ENCODE measurements at places on chromosomes 1 and 21.

GRCh38 chr1:153773096-153773921 is 1.9 kb upstream of the SLC27A3 start:
- no peak for DNase-seq

DNA sequence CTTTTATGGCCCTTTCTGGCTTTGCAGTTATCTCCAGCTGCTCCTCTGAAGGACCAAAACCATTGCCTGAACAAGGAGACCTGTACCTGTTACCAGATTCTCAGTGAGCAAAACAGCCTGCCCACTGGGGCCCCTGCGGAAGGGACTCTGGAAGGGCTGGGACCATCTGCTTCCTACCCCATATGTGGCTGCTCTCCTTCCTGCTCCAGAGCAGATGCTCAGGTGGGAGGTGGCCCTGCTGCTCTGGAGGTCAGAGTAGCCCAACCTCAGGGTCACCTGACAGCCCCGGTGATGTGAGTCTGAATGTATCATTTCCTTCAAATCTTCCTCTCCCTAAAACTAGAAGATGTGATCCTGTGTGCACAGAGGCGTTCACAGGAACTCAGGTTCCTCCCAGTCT is 33.6 kb downstream of the PRDM16 start:
- no peak for DNase-seq

DNA sequence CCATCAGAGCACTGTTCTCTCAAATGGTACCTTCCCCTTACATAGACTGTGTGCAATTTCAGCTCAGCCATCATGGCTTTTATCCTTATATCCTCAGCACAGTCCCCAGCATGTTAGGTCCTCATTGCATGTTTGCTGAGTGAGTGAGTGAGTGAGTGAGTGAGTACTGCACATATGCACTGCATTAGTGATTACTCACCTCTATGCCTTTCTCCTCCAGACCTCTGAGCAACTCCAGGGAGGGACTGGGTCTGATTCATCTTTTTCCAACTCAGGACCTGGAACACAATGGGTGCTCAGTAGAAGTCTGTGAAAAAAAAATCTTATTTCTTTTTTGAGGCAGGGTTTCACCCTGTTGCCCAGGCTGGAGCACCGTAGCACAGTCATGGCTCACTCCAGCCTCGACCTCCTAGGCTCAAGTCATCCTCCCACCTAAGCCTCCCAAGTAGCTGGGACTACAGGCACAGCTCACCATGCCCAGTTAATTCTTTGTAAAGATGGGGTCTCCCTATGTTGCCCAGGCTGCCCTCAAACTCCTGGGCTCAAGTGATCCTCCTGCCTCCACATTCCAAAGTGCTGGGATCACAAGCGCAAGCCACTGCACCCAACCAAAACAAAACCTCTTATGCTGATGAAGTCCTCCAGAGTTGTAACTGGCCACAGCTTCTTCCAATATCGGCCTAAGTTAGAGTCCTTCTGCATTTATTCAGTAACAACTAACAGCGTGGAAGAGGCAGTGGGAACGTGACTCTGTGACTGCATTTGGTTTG is 23.7 kb downstream of the RNU5D-1 start:
- no peak for DNase-seq

- no peak for DNase-seq
Observed at GRCh38 chr1:40423264-40423642, 27.0 kb upstream of the ZFP69B start.

GRCh38 chr1:88685259-88685620 is 1.2 kb downstream of the PKN2 start:
- no peak for DNase-seq

DNA sequence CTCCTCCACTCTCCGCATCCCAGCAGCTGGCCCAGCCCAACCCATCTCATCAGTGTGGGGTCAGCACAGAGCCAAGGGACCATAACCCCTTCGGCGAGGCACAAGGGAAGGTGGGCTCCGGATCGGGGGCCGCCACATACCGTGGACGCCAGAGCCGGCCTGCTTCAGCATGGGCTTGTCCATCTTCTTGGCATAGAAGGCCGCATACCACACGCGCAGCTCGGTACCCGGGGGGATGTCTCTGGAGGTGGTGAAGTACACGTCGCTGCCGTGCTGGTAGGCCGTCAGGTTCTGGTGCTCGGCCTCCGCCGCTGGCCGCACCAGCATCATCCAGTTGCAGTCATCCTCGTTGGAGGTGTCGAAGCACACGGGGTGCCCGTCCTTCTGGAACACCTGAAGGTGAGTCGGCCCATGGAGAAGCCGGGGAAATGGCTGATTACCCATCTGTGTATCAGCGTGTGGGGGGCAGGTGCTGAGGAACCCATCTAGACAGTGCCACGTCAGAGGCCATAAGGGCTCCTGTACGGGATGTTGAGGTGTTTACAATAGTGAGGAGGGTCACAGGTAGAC is 24.6 kb downstream of the PRDM15 start:
- DNase-seq: no peak

DNA sequence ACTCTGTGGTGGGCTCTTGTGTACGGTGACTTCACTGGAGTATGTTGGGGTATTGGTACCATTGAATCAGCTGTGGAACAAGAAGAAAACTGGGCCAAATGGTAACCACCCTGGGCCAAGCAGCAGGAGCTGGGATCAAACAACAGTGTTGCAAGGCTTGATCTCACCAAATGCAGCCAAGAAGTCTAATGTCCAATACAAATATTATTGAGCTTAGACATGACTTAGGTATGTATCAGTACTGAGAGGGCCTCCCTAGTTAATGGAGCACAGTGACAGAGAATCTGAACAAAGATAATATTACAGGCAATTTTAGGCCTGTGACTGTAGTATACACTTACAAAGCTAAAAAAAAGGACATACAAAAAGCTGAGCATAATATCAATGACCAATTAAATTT is 604.8 kb downstream of the PLA2G4A start:
- no peak for DNase-seq

- no peak for DNase-seq
Observed at GRCh38 chr1:94317790-94318188, 80.4 kb upstream of the ARHGAP29 start.

- no peak for DNase-seq
Observed at GRCh38 chr1:183244466-183244865, 58.4 kb downstream of the LAMC2 start.

DNA sequence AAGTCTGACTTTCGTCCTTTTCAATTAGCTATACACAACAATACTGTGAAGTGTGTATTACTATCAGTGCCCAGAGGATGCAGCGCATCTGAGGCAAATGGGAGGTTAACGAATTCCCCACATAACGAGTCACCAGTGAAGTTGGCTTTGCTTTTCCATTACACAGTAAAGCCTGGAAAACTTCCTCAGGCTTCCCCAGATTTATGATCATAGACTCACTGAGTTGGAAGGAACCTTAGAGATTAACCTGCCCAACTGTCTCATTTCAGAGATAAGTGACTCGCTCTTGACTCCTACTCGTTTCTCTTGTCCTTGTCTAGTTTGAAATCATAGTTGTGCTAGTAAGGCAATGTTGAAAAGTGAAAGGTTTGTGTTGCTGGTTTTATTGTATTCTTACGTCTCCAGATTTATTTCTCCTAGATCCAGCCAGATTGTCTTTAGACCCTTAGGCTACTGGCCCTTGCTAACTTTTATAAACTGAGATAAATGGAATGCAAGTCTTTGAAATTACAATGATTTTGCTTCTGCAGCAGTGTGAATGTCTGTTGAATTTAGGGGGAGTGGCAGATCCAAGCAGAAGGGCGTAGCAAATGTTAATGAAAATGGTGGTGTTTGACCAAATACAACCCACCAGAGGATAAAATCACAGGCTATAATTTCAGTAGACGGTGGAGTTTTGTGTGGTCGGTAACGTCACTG is 17.3 kb downstream of the S1PR1 start:
- no peak for DNase-seq

DNA sequence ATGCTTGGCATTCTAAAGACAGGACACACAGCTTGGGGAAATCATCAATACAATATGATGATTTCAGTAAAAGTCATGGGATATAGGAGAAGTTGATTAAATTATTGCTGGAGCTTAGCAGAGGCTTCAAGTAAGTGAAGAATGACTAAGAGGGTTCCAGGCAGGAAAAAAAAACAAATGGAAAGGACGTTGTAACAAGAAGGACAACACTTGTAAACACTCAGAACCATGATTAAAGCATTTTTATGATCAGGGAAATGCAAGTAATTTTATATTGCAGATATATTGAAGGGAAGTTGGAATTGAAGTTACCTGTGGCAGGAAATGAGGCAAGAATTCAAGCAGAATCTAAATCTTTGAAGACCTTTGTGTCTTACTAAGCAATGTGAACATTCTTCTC is 602.7 kb upstream of the NEGR1 start:
- DNase-seq: no peak

DNA sequence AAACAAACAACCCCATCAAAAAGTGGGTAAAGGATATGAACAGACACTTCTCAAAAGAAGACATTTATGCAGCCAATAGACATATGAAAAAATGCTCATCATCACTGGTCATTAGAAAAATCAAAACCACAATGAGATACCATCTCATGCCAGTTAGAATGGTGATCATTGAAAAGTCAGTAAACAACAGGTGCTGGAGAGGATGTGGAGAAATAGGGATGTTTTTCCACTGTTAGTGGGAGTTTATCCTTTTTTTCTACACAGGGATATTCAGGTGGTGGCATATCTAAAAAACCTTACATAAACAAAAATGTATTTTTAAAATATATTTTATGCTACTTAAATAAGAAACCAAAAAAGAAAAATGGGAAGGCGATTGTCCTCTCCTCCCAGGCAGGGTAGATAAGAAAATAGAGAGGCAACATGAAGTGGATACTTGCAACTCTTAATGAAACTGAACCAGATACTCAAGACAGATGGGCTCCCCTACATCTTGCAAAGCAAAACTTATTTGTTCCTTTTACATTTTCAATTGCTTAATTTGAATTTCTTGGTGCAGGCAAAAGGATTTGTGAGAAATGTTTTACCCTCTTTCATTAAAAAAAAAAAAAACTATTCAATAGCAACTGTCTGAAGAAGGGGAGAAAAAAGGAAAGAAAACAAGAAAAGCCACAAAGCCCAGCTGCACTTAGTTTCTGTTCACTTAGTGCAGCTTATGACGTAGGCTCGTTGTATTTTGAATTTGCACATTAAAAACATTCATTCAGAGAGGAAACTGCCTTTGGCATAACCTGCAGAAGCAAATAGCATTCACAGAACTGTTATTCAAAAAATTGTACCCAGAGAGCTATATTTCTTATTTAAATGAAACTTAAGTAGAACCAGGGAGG is 36.9 kb upstream of the RGS1 start:
- no peak for DNase-seq

DNA sequence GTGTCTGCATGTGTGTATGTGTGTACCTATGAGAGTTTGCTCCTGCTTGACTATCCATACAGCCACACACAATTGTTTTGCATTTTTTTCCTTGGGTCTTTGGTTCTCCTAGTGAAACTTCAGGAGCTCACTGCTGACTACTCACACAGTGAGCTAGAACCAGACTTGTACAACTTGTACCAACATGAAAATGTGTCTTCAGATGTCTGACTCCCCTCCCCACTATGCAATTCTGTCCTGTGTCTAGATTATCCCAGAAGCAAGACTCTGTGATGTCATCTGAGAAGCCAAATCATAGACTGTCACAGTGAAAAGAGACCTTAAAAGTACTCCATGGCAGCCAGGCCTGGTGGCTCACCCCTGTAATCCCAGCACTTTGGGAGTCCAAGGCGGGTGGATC is 49.7 kb downstream of the ELAVL4 start:
- no peak for DNase-seq

DNA sequence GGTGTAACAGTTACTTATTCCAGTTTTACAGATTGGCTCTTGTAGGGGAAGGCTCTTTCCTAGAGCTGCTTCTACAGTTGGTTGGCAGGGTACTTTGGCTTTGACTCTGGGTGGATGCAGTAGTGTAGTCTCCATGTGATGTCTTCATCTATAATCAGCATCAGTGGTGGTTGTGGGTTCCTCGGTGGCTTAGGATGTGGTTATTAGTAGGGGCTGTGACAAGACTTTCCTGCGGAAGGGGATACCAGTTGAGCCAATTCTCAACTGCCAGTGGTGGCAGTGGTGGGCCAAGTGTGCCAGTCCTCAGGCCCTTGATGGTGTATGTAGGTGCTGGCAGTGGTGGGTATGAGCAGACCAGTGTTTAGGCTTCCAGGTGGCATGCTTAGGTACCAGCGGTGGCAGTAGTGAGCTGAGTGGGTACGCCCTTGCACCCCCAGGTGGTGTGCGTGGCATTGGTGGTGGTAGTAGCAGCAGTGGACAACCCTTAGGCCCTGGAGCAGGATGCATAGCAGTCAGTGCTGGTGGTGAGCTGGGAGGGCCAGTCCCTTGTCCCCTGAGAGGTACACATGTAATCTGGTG is 27.2 kb upstream of the KLF18 start:
- no peak for DNase-seq

GRCh38 chr1:185208626-185209180 is 51.7 kb downstream of the SWT1 start:
- DNase-seq: no peak

DNA sequence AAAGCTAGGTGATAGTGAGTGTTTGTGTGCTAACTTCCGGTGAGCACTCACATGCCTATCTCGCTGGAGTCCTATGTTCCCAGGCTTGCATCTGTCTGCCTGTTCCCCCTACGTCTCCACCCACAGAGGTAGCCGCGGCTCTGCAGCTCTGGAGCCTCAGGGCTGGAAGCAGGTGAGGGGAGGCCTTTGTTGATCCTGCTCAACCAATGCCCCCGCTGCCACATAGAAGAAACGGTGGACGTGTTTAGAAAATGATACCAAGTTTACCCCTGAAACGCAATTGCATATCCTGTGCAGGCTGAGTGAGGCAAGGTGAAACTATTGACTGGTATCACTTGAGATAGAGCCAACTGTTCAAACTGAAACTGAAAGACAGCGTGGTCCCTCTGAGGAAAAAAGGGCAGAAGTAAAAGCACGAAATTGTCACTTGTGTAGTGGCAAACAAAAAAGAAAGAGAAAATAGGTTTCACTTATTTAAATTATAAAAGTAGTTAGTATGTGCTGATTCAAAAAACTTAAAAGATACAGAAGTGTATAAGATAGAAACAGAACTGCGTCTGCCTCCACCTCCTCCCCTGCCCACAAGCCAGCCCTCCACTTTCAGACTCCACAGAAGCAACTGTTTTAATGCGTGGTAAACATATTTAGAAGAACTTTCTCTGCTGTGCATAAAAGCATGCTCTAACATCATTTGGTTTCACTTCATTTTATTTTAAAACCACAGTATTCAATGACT is 38.6 kb upstream of the ETS2 start:
- no peak for DNase-seq

DNA sequence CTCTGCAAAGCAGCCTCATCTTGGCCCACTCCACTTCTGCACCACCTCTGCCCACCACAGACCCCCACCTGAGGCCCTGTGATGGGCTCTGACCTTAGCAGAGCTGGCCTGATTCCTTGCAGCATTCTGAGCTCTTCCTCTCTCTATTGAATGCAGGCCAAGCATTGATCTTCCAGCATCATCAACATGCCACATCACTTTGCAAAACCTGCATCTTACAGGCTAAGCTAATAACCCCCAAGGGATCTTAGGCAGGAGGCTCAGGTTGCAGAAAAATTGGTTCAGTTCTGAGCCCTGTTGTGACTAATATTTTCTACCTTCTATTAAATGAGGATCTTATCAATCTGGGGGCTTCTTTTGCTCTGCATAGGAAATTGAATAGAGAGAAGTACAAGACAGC is 78.7 kb downstream of the ATP1A1 start:
- no peak for DNase-seq
